CD8-positive, alpha-beta memory T cell (primary cell): ENCODE measurements at places on chromosomes 12 and 14.
A peak's percentile ranks its signal among the peaks of the same experiment; 100 is the strongest.

GRCh38 chr12:639566-639965 lies 23.7 kb downstream of the NINJ2 start:
- H3K4me1 ChIP-seq: peaks cover 44% of the 10 kb centered on the region
- no peaks in the 10 kb centered on the region for H3K27me3 ChIP-seq
- H3K27ac ChIP-seq: no peak overlapping the region

DNA sequence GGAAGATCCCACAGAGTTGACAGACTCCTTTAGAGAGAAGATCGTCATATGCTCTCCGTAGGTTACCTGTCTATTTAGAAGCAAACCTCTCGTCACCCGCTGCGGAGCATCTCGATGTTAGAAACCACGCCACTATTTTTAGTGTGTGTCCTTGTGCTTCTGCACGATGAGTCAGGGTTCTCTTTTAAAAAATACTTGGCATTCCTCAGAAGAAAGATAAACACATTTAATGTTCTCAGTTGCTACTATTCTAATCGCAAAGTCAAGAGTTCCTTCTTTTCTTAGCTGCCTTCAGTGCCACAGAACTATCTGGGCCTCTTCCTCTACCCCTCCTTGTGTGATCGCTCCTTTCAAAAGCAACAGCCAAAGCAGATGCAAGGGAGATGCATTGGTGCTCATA lies 192.4 kb downstream of the PELI2 start:
- no peaks in the 10 kb centered on the region for H3K4me1 ChIP-seq
- no peak overlapping the region for H3K27ac ChIP-seq
- no peaks in the 10 kb centered on the region for H3K27me3 ChIP-seq
- H3K36me3 ChIP-seq: no peaks in the 10 kb centered on the region
- no peak overlapping the region for H3K4me3 ChIP-seq

- no peaks in the 10 kb centered on the region for H3K27me3 ChIP-seq
- peaks cover 73% of the 10 kb centered on the region for H3K4me1 ChIP-seq
- H3K27ac ChIP-seq: peak overlapping the region; percentile 36
- no peaks in the 10 kb centered on the region for H3K36me3 ChIP-seq
- no peak for DNase-seq
These were observed 110.2 kb downstream of the BTG1 start for GRCh38 chr12:92035477-92035876.

GRCh38 chr14:96929950-96930349 lies 132.8 kb downstream of the VRK1 start:
- H3K27ac ChIP-seq: no peak overlapping the region
- no peaks in the 10 kb centered on the region for H3K4me1 ChIP-seq
- DNase-seq: no peak
- no peak overlapping the region for H3K4me3 ChIP-seq

- H3K4me1 ChIP-seq: no peaks in the 10 kb centered on the region
- no peaks in the 10 kb centered on the region for H3K27me3 ChIP-seq
- H3K4me3 ChIP-seq: no peak overlapping the region
- H3K27ac ChIP-seq: no peak overlapping the region
- no peaks in the 10 kb centered on the region for H3K36me3 ChIP-seq
- no peak for DNase-seq
These were observed 220.3 kb downstream of the FBXL14 start for GRCh38 chr12:1373901-1374735.

DNA sequence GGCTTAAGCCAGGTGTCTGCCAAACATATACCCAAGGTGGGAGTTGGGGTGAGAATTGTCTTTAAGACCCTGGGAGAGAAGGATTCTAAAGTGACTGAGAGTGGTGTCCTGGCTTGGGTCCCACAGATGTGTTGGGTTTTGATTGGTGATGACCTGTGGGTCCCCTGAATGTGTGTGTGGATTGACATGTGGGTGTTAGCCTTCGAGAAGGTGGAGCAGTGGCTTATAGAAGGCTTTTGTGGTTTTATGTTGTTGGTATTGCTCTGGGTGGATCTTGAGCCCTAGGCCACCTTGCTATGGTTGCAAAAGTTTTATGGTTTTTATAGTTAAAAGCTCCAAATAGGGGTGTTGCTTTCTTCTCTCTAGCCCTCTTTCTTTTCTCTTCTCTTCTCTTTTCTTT lies 29.7 kb downstream of the PLEKHG3 start:
- no peak overlapping the region for H3K4me3 ChIP-seq
- H3K27me3 ChIP-seq: no peaks in the 10 kb centered on the region
- H3K27ac ChIP-seq: peak overlapping the region; percentile 13
- no peaks in the 10 kb centered on the region for H3K36me3 ChIP-seq
- DNase-seq: no peak
- H3K4me1 ChIP-seq: peaks cover 25% of the 10 kb centered on the region

GRCh38 chr12:65656891-65657351 lies 167.4 kb upstream of the HMGA2 start:
- DNase-seq: no peak
- H3K4me3 ChIP-seq: no peak overlapping the region
- no peaks in the 10 kb centered on the region for H3K36me3 ChIP-seq
- no peaks in the 10 kb centered on the region for H3K4me1 ChIP-seq
- H3K27me3 ChIP-seq: no peaks in the 10 kb centered on the region
- H3K27ac ChIP-seq: no peak overlapping the region

GRCh38 chr12:96399120-96399918 lies 920 bp downstream of the CDK17 start:
- peaks cover 38% of the 10 kb centered on the region for H3K4me1 ChIP-seq
- no peaks in the 10 kb centered on the region for H3K27me3 ChIP-seq
- H3K4me3 ChIP-seq: peak overlapping the region; percentile 67
- H3K27ac ChIP-seq: peak overlapping the region; percentile 94
- DNase-seq: peak; percentile 87

DNA sequence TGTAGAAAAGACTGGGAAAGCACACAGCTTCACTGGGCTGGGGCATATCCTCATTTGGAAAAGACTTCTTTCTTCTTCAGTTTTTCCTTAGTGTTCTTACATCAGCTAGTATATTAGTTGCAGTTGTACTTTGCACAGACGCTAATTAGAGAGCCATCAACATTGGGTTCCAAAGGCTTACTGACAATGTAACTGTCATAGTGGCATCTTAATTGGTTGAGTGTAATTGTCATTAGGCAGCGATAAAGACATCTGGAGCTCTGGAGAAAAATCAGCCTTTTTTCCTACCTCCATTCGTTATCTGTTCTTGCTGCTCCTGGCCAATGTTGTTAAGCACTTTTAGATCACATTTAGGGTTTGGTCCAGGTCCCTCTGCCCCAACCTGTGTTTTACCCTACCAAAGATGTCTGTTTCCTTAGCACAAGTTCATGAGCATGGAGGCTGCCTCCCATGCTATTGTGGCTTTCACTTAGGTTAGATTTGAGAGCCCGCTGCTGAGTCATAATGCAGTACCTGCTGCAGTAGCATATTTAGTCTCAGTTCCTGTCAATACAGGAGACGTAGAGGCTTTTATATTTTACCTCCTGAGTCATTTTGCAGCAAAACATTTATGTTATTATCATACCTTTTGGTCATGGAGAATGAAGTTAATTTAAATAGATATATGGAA lies 49.2 kb downstream of the FBXW8 start:
- DNase-seq: no peak
- no peak overlapping the region for H3K27ac ChIP-seq
- no peak overlapping the region for H3K4me3 ChIP-seq
- H3K4me1 ChIP-seq: no peaks in the 10 kb centered on the region
- H3K27me3 ChIP-seq: no peaks in the 10 kb centered on the region

DNA sequence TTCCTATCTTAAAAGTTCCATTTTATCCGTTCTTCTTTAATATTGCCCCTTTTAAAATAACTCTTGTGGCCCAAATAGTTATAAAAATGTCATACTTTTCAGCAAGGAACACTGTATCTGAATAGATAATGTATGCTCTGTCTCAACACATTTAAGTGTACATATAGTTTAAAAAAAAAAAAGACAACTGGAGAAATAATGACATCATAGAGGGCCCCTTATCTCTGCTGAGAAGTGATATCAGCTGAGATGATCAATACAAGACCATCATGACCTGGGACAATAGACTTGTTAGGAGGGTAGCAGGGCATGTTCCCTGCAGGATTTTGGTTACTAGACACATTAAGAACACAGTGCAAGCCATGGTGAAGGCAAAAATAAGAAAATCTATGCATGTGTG lies 77.5 kb downstream of the PEBP1 start:
- no peaks in the 10 kb centered on the region for H3K4me1 ChIP-seq
- no peak overlapping the region for H3K27ac ChIP-seq
- H3K27me3 ChIP-seq: no peaks in the 10 kb centered on the region
- no peak overlapping the region for H3K4me3 ChIP-seq
- no peak for DNase-seq

GRCh38 chr12:68349220-68349621 lies 17.1 kb upstream of the MDM1 start:
- H3K4me3 ChIP-seq: no peak overlapping the region
- DNase-seq: no peak
- no peak overlapping the region for H3K27ac ChIP-seq

DNA sequence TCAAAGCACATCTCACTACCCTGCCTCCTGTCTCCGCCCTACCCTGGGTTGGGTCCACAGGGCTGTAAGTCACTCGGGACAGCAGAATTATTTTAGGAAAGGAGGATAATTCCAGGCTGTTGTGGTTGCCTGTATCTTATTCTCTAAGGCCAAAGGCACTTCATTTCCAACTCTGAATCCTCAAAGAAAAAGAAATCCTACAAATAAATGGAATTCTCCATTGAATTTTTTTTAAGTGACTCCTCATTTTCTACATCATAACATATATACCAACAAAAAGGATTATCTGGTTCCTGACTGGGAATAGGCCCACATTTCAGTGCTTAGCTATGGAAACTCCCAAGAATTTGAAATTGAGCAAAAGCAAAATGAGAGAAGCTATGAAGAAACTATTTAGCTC lies 186.4 kb downstream of the ITPR2 start:
- no peaks in the 10 kb centered on the region for H3K4me1 ChIP-seq
- no peak for DNase-seq
- no peak overlapping the region for H3K4me3 ChIP-seq
- H3K27me3 ChIP-seq: no peaks in the 10 kb centered on the region
- no peak overlapping the region for H3K27ac ChIP-seq

DNA sequence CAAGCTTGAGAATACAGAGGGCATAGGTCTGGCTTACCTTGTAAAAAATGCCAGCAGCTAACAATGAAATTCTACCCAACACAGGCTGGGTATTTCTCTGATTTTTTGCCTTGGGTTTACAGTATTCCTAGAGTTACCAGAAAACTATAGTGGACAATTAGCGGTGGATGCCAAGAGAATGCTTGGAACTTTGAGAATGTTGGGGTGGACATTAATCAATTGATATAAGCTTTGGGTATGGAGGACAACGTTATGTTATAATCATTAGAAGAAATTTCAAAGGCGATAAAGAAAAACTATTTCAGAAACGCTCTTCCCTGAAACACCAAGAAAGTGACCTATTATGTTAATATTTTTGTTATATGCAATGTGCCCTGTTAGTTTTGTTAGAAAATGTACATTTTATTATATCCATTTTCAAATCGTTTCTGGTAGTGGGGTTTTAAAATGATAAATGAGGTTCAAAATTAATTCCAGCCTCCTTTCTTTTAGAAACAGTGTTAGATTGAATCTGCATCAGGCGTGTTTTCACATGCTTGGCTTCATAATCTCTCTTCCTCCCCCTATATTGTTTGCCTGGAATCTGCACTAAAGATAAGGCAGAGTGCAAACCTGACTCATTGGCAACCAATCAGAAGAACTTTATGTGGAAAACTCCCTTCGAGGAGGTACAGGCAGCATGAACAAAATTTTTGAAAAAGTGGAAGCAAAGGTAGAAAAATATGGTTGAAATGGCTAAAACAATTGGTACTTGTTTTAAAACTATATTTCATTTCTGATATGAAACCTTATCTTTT lies 1.4 kb upstream of the PTPRQ start:
- no peak overlapping the region for H3K4me3 ChIP-seq
- H3K36me3 ChIP-seq: no peaks in the 10 kb centered on the region
- no peak for DNase-seq
- no peaks in the 10 kb centered on the region for H3K27me3 ChIP-seq

DNA sequence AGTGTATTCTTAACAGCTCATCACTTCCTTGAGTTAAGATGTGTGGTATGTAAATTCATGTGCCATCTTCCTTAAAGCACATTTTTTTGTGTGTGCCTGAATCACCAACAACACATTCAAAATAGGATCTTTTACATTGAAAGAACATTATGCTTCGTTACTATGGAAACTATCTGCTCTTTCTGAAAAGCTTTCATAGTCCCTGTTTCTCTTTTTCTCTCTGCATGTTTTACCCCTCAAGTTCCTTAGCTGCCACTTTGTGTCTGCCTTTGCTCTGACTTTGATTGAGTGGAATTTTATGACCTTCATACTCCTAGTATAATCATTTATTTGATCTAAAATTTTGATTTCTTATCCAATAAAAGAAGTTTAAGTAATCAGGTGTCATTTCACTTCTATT lies 880.3 kb upstream of the FOXG1 start:
- no peaks in the 10 kb centered on the region for H3K36me3 ChIP-seq
- H3K4me3 ChIP-seq: no peak overlapping the region
- no peak overlapping the region for H3K27ac ChIP-seq
- no peak for DNase-seq
- no peaks in the 10 kb centered on the region for H3K27me3 ChIP-seq

- H3K27me3 ChIP-seq: no peaks in the 10 kb centered on the region
- no peaks in the 10 kb centered on the region for H3K4me1 ChIP-seq
- no peak for DNase-seq
- H3K36me3 ChIP-seq: peaks cover 6% of the 10 kb centered on the region
These were observed 62.1 kb downstream of the ACACB start for GRCh38 chr12:109178532-109178931.

- H3K4me3 ChIP-seq: no peak overlapping the region
- H3K36me3 ChIP-seq: no peaks in the 10 kb centered on the region
- H3K4me1 ChIP-seq: no peaks in the 10 kb centered on the region
- H3K27ac ChIP-seq: no peak overlapping the region
- H3K27me3 ChIP-seq: no peaks in the 10 kb centered on the region
These were observed 5.6 kb downstream of the TMEM119 start for GRCh38 chr12:108592033-108592909.

GRCh38 chr12:7058850-7059395 lies 1.6 kb upstream of the C1S start:
- H3K36me3 ChIP-seq: no peaks in the 10 kb centered on the region
- H3K27me3 ChIP-seq: peaks cover 3% of the 10 kb centered on the region
- no peak for DNase-seq
- H3K4me3 ChIP-seq: no peak overlapping the region
- no peaks in the 10 kb centered on the region for H3K4me1 ChIP-seq
- no peak overlapping the region for H3K27ac ChIP-seq

DNA sequence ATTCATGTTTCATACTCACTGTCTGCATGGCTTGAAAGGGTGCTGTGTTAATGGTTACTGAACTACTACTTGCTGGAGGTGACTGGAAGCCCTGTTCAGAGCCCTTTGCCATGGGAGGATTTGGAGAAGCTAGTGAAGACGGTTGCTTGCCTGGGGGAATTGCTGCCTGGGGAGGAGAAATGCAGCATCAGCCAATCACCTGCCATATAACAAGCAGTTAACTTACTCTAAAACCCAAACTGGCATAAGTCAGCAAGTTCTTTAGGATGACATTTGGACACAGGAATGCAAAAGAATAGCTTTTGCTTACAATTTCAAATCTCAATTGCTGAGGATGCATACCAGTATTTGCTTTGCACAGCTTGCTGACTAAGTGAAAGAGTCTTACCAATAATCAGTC lies 23.4 kb upstream of the IPO8 start:
- no peak overlapping the region for H3K27ac ChIP-seq
- H3K27me3 ChIP-seq: no peaks in the 10 kb centered on the region
